Stimulated activated CD8-positive, alpha-beta memory T cell treated with anti-CD3 and anti-CD28 coated beads, Interleukin-12 subunit alpha, Interleukin-12 subunit beta, amount 100 ng/mL, for 4 hours (primary cell): ENCODE measurements at places on chromosomes 4 and X.

GRCh38 chr4:156798438-156798837 is 173.2 kb downstream of the PDGFC start:
- DNase-seq, result no peak

GRCh38 chrX:37075892-37076595 is 67.9 kb downstream of the FAM47C start:
- no peak for DNase-seq

DNA sequence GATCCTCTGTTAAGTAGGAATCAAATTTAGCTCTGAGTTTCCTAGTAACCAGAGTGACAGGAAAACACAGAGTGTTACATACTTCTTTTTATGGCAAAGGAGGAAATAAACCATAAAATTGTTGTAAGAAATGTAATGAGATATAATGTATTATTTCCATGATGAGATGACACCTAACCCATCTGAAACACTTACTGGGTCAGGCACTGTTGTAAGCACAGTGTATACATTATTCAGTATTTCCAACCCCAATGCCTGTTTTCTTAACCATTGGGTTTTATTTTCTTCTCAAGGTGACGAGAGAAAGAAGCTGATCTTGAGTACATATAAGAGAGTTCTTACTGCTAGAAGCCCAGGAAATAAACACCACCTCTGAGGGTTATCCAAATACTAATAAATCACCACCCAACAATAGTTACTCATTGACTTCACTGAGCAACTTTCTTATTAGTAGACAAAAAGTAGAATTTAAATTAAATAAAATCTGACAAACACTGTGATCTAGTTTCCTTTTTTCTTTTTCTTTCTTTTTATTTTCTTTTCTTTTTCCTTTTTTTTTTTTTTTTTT is 4.2 kb upstream of the ENAM start:
- DNase-seq, result no peak

GRCh38 chrX:41522081-41522480 is 74.9 kb downstream of the NYX start:
- no peak for DNase-seq

DNA sequence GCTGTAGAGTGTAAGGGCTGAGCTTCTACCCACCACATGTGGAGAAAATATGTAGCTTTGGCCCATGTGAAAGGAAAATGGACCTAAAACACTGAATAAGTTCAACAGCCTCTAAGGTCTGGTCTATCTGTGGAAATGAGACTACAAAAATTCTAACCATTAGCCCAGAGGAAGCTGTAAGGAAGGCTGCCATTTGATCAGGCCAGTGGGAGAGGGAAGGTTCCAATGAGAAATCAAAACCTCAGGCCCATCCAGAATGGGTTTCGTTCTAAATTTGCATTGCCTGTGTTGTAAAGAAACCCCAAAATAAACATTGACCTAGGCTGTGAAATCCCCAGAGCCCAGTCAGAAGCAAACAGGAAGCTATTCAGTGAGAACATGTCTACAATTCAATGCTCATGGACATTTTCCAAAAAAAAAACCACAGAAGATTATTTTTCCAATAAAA is 320.4 kb upstream of the SLC7A11 start:
- DNase-seq, result no peak

- no peak for DNase-seq
These were observed 46.1 kb upstream of the S100G start for GRCh38 chrX:16603822-16604221.

DNA sequence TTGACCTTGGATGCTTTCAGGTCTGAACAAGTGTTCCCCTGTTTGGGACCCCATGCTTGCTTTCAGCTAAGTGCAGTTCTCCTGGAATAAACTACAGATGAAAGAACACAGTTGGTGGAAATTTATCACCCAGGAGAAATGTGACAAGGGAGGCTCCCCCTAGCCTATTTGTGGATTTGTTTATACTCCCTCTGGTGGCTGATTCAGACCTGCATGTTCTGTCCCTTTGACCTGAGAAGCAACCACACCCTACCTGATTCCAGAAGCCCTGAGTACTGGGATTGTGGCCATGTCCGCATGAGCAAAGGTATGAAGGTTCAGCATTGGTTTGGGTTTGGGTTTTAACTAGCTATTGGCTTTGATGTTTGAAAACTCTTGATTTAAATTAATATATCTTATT is 440.9 kb downstream of the MID1IP1 start:
- no peak for DNase-seq

DNA sequence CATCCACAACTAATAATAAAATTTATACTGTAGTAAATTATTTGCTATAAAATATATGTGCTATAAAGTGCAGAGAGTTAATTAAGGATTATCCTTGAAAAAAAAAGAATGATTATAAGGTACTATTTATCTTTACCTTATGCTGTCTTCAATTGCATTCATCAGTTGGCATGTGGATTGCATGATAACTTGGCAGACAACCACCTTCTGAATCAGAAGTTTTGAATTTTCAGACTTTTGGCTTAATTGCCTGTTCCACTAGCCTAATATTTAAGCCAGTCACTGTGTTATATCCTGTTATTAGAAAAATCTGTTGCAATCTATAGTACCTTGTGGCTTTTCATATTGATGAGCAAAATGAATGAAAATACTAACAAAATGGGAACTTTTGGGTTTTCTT is 1040.3 kb upstream of the PCDH10 start:
- DNase-seq, result no peak

DNA sequence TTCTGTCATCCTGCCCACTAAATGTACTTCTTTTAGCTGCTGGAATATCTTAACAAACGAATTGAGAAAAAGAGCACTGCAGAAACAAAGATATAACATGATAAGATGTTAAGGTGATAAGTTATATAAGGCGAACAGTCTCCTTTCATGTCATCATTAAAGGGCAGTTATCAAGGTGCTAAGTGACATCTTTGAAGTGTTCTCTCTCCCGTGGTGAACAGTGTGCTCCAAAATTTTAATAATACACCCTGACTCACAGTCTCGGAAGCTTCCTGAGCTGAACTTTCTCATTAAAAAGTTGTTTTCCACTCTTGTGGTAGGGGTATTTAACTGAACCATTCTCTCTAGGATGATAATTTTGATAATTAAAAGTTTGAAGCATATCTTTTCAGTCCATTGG is 61.6 kb downstream of the PLS3 start:
- DNase-seq, result no peak

GRCh38 chr4:142781114-142781513 is 65.0 kb downstream of the INPP4B start:
- DNase-seq, result no peak

- DNase-seq, result no peak
These were observed 218.1 kb downstream of the MAML3 start for GRCh38 chr4:139935911-139936310.
